MG63 (cell line): ENCODE measurements at places on chromosomes 1 and 21. TPM values are rescaled to one million over a fixed set of nuclear protein-coding genes. Genes with fewer than 3 reads are reported as not detected.

GBP1 gene
- 11.8 and 15.1 TPM in 2 replicates for total RNA-seq

S100A7A gene
- total RNA-seq: not detected in 2 replicates

PRDM2 gene
- 0.79 and 2.1 TPM in 2 replicates for total RNA-seq

SIKE1 gene
- 27.8 and 36.7 TPM in 2 replicates for total RNA-seq

RAB42 gene
- total RNA-seq: 12.5 and 14.1 TPM in 2 replicates

KIF26B gene
- not detected in 2 replicates for total RNA-seq

RHEX gene
- total RNA-seq: not detected in 2 replicates

FAM177B gene
- not detected in 2 replicates for total RNA-seq

SH3BGR gene
- total RNA-seq: 0.35 and 1.0 TPM in 2 replicates

C8A gene
- not detected in 2 replicates for total RNA-seq

SPOCD1 gene
- 27.6 and 32.3 TPM in 2 replicates for total RNA-seq

IL20 gene
- not detected in 2 replicates for total RNA-seq

KLF17 gene
- total RNA-seq: 3.1 TPM in 1 of 2 replicates, not detected in the other

RAB25 gene
- total RNA-seq: not detected in 2 replicates

GJA8 gene
- not detected in 2 replicates for total RNA-seq

ACKR1 gene
- total RNA-seq: not detected in 2 replicates
